ENCODE measurements at places on chromosomes 16 and 17.

- DNase-seq, result no peak
These were observed 73.9 kb downstream of the MRM1 start for GRCh38 chr17:36675250-36675649.

DNA sequence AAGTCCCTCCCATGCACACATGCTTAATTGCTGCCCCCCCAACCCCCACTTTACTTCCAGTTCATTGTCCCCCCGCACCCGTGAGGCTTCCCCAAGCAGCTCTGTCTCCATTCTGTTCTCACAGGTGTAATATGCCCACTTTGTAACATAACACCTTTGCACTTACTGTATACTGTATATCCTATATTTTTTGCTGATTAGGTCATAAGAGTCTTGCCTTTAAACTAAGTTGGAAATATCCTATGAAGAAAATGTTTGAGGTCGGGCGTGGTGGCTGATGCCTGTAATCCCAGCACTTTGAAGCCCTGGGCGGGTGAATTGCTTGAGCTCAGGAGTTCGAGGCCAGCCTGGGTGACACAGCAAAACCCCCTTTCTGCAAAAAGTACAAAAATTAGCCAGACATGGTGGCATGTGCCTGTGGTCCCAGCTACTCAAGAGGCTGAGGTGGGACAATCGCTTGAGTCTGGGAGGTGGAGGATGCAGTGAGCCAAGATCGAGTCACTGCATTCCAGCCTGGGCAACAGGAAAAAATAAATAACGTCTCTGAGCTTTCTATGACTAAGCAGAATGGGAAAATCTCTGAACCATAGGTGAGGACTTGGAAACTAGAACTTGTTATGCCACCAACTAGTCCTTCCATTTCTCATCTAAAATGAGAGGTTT is 76.1 kb downstream of the TNRC6C start:
- DNase-seq, result no peak

- DNase-seq, result no peak
These were observed at the start of gene NECAB2 for GRCh38 chr16:83967838-83968305. TSS of gene NECAB2 (plus strand) at chr16:83968244. CDS start at chr16:83968649, 405 bp downstream.

GRCh38 chr16:24535827-24536226 is 3.5 kb upstream of the RBBP6 start:
- no peak for DNase-seq

GRCh38 chr16:17439580-17439979 is 31.2 kb downstream of the XYLT1 start:
- DNase-seq, result peak; percentile 61

- no peak for DNase-seq
These were observed 19.0 kb downstream of the ADAD2 start for GRCh38 chr16:84209989-84210388.

GRCh38 chr17:73481676-73482075 is 162.6 kb downstream of the SDK2 start:
- no peak for DNase-seq

- DNase-seq, result peak; percentile 65
These were observed 24.0 kb downstream of the CCR7 start for GRCh38 chr17:40541060-40541872.

GRCh38 chr16:74846714-74847113 is 72.1 kb upstream of the FA2H start:
- DNase-seq, result no peak

- DNase-seq, result peak; percentile 75
These were observed 805 bp upstream of the C16orf95 start for GRCh38 chr16:87317750-87318644.

DNA sequence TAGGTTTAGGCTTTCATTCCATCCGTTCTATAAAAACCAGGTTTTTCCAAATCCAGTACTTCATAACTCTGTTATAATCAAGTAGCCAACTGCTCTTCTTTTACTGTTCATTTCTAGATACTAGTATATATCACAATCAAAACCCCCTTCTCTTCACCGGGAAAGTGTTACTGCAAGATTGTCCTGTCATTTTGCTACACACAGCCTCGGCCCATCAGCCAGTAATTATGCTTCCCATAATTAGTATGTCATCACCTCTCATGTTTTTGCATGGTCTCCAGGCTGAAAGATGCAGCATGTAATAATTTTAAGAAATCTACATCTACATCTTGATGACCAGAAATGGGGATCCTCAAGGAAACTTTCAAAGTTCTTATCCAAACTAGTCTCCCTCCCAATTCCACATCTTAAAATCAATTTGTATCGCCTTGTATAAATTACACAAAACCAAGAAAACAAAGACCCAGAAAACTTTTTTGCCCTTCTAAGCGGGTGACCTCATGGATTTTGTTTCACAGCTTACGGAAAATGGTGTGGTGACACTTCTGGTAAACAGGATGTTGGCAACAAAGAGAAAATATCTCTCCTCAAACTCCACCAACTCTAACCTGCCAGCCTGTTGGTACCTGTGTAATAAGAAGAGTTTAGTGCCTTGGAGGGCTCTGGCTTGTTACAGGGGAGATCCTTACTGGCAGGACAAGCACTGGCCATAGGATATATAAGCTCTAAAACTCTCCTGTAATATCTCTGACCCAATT is 9.3 kb downstream of the TACO1 start:
- peak; percentile 27 for DNase-seq

DNA sequence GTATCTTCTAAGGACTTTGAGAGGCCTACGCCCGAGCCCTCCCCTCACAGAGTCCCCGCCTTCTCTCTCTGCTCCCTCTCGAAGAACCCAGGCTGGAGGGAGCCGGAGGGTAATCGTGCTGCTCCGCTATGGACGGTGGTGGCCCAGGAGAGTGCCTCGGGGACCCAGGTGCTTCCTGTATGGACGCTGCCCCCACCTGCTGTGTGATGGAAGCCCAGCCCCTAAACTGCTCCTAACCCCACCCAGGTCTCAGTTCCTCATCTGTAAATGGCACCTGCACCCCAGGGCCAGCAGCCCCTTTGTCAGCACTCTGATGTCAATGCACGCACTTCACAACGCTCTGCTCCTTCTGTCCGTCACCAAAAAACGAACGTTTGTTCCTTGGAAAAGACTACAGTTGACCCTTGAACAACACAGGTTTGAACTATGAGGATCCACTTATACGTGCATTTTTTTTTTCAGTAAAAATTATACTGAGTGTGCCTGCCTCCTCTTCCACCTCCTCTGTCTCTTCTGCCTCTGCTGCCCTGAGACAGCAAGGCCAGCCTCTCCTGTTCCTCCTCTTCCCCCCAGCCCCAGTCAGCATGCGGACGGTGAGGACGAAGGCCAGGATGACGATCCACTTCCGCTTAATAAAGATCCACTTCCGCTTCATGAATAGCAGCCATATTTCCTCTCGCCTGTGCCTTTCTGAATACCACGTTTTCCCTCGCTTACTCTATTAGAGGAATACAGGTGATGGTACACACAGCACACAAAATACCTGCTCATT is 118.3 kb downstream of the BANP start:
- DNase-seq, result no peak

- DNase-seq, result no peak
These were observed 19.4 kb downstream of the DRC7 start for GRCh38 chr16:57714047-57714446.

DNA sequence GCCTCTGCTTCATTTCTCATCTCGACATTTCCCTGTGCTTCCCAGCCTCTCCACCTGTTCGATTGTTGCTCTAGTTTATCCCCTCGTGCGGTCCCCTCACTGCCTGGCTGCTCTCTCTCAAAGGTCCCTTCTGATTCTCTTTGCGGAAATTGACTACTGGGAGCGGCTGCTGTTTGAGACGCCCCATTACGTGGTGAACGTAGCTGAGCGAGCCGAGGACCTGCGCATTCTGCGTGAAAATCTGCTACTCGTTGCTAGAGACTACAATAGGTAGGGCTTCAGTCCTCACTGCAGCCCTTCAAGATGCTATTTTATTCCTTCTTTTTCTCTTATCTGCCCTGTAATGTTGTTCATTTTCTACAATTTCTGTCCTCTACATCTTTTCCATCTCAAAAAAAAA is 39.4 kb downstream of the DNAH2 start:
- no peak for DNase-seq

DNA sequence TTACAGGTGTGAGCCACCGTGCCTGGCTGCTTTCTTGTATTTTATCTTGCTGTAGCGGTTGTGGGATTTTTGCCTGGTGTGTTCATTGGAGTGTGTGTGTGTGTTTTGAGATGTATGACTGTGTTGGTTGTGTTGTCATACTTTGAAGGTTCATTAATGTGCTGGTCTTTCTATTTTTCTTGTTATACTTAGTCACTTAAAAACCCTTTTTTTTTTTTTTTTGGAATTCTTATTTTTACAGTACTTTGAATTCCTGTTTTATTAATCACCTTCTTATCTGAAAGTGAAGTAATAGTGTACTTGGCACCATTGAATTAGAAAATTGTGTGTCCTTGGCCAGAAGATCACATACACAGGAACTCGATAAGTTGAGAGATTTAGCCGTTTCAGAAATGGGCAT is 30.2 kb downstream of the TENT4B start:
- no peak for DNase-seq

- no peak for DNase-seq
These were observed 400 bp downstream of the HCFC1R1 start for GRCh38 chr16:3023415-3023668.

- DNase-seq, result no peak
These were observed 29.7 kb upstream of the NXPH3 start for GRCh38 chr17:49545806-49546545.

GRCh38 chr16:72749091-72749490 is 298.8 kb downstream of the ZFHX3 start:
- no peak for DNase-seq

GRCh38 chr17:28315846-28316705 is 2.9 kb upstream of the TMEM97 start:
- no peak for DNase-seq

DNA sequence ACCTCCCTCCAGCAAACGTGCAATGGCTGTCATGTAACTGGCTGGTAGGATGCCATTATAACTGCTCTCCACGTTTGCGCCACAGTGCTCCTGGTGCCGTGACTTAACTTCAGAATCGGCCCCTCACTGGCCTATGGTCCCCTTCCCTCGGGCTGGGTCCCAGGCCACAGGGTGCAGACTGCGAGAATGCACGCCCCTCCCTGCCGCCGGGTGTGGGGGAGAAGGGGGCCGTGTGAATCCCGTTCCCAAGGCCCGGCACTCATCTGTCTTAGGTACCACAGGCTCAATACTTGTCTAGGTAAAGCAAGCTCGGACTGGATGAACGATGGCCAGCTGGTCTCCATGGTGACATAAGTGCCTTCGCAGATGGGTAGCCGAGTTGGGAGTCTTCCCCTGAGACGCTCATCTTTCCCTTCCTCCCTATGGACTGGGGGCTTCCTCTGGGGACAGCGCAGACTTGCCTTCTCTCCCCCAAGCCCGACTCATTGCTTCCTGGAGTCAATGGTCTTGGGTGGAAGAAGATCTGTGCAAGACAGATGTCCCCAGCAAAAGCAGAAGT is 37.8 kb downstream of the TIMM22 start:
- no peak for DNase-seq
